ENCODE measurements at places on chromosomes 7 and 10.

DNA sequence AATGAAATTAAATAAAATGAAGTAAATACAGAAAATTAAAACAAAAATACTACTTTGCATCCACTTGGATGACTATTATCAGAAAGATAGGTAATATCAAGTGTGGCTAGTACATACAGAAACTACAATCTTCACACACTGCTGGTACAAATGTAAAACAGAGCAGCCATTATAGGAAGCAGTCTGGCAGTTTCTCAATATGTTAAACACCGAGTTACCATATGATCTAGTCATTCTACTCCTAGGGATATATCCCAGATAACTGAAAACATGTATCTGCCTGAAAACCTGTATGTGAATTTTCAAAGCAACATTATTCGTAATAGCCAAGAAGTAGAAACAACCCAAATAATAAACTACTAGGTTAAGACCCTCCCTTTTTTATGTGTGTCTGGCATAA is 33.4 kb downstream of the LARP4B start:
- DNase-seq: no peak

GRCh38 chr10:6064119-6064518 is 2.0 kb upstream of the IL2RA start:
- no peak for DNase-seq

GRCh38 chr7:131899271-131900030 is 343.0 kb upstream of the PODXL start:
- no peak for DNase-seq

GRCh38 chr7:99665312-99666012 is 14.3 kb downstream of the CYP3A5 start:
- no peak for DNase-seq

GRCh38 chr7:142314281-142314680 is 56.4 kb upstream of the PRSS58 start:
- DNase-seq: no peak

GRCh38 chr7:31095286-31096197 is 43.4 kb downstream of the ADCYAP1R1 start:
- no peak for DNase-seq
